ENCODE measurements at places on chromosomes 11 and 22.
A peak's percentile ranks its signal among the peaks of the same experiment; 100 is the strongest.

DNA sequence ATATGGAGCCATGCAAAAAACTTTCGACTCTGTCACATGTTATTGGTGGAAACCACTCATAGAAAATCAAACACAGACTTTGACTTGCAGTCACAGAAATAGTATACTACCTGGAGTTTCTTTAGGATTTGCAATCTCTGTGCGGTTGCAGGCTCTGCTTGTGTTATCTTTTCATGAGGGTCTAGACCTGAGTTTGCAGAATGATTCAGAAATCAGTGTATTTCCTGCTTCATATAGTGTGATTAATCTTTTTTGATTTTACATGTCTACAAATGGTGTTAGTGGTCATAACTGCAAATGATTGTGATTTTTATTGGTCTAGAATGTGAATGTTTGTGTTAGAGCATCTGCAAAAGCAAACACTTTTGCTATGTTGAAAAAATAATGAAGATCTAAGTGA lies 690.2 kb downstream of the NTM start:
- no peak for DNase-seq

DNA sequence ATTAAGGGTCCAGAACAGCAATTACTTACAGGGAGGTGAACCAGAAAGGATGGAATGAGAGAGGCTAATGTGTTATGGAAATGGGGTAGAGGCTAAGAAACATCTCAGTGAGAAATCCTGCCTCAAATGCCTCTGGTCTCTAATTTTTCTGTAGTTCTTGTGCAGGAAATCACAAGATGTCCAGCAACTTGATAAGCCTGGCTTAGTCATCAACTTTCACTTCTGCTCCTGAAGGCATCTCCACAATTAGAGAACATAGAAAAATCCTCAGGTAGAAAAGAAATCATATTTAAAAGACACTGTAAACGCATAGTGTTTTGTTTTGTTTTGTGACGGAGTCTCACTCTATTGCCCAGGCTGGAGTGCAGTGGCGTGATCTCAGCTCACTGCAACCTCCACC lies 18.7 kb downstream of the MRGPRX4 start:
- no peak for DNase-seq

DNA sequence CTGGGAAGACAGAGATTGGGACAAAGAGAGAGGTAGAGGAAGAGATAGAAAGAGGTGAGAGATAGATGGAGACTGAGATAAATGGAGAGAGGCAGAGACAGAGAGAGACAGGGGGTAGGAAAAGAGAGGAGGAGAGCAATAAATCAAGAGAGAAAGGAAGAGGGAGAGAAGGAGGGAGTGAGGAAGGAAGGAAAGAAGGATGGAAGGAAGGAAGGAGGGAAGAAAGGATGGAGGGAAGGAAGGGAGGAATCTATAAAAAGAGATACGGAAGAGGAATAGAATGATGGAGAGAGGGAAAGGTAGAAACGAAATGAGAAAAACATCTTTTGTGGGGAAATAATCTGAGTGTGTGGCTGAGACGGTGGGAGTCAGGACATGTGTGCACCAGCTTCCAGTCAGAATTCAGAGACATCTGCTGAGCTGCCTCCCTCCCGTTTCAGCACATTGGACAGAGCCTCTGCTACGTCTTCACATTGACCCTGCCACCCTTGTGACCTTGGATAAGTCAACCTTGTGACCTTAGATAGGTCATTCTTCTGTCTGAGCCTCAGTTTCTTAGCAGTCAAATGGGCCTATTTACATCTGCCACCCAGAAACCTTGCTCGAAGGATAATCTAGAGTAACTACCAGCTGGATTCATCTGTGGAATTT lies 417.8 kb downstream of the MIAT start:
- DNase-seq, result no peak

DNA sequence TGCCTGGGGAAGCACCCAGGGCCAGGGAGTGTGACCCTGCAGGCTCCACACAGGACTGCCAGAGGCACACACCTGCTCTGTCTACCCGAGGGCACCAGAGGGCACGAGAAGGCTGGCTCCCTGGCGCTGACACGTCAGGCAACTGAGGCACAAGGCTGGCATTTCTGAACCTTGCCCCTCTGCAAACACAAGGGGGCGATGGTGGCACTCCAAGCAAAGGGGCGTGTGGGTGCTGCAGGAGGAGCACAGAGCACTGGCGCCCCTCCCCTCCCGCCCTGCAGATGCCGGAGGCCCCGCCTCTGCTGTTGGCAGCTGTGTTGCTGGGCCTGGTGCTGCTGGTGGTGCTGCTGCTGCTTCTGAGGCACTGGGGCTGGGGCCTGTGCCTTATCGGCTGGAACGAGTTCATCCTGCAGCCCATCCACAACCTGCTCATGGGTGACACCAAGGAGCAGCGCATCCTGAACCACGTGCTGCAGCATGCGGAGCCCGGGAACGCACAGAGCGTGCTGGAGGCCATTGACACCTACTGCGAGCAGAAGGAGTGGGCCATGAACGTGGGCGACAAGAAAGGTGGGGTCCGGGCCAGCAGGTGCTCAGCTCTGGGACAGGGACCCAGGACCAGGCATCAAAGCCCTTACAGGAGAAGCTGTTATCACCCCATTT lies 20.8 kb upstream of the TXNRD2 start:
- peak; percentile 37 for DNase-seq

- no peak for DNase-seq
Observed at GRCh38 chr11:116849486-116849885, 12.1 kb upstream of the APOA1 start.

GRCh38 chr11:61256710-61257482 lies 15.9 kb downstream of the PGA5 start:
- no peak for DNase-seq

DNA sequence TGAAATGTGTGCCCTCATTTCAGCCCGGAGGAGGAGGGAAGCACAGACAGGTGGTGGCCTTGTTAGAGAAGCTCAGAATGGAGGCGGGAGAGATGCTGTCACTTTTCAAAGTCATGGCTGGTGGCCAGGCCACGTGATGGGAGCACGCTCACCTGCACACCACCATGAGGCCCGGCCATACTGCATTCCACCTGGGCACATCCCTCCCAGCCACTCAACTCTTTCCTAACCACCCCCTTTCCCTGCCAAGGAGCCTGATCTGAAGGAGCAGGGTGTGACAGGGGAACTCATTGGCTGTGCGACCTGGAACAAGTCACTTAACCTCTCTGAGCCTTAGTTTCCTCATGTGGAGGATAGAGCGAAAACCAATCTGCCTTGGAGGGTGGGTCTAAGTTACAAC lies 364.5 kb downstream of the CTTN start:
- no peak for DNase-seq

GRCh38 chr11:128905345-128906184 lies 14.4 kb downstream of the KCNJ5 start:
- DNase-seq, result peak; percentile 42

DNA sequence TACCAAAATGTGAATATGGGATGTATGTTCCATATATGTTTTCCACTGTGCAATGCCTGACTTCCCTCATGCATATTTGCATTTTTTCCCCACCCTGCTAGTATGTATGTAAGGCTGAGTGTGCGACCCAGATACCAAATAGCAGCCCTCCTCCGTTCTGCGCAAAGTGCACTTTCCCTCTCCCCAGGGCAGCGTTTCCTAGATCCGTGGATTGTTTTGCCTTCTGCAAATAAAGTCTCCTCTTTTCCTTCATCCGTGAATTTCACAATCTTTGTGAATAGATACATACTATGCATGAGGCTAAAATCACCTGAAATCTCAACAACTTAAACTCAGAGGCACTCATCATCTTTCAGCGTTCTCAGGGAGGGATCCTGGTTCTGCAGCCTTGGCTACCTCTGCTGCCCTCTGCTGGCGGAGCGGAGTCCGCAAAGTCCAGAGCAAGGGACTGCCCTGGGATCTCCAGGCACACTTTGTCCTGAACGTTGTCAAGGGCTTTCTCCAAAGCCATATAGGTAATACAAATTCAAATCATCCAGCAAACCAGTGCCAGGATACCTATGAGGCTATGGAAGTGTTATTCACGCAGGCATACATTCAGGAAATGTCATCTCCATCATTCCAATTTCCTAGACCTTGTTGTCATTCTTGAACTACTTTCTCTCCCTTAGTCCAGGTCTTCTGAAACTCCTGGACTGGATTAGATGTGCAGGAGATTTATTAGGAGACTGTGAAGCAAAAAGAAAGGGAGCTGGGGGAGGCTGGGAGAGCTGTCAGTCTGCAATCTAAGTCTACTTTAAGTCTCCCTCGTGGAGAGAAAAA lies 53.1 kb downstream of the CNTF start:
- peak; percentile 17 for DNase-seq

GRCh38 chr11:13861411-13861810 lies 101.1 kb upstream of the SPON1 start:
- no peak for DNase-seq

GRCh38 chr11:47411884-47412746 lies 3.7 kb downstream of the SLC39A13 start:
- DNase-seq, result no peak

DNA sequence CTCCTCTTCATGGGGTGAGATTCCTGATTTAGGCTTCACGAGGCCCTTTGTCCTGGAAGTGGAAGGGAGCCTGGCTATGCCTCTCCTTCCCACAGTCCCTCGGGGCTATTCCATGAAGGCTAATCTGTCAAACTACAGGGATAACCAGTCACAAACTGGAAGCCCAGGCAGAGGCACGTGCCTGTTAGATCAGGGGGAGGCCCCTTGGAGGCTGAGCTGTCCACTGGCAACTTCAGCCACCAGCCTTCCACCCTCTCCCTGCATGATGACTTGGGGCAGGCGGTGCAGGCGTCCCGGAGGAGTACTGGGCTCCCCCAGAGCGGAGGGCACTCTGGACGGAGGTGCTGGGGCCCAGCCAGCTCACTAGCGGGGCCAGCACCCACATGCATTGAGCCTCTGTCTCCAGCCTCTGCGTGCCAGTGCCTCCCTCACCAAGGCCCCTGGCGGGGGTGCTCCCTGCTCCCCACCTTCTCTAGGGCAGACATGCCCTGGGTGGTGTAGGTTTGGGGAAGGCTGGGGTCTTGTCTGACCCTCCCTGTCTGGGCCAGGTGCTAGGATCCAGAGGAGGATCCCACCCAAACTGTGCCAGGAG lies 42.9 kb downstream of the WNT11 start:
- no peak for DNase-seq

- no peak for DNase-seq
Observed at GRCh38 chr11:115505175-115505574, 960 bp upstream of the CADM1 start.

DNA sequence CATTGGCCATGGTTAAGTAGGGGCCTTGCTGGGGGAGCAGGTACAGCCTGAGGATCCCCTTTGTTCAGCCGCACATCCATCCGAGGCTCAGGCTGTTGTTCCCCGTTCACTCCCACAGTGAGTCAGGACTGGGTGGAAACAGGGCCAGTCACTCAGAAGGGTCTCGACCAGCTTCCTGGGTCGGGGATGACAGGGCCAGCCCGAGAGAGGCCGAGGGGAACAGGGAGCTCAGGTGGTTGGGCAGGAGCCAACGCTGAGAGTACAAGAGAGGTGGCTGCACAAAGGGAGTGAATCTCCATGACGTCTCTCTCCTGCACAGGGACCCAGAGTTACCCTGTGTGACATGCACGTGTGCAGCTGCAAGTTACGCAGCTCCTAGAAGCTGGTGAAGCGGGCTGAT lies 97.2 kb upstream of the SHANK2 start:
- DNase-seq, result no peak

- peak; percentile 29 for DNase-seq
Observed at GRCh38 chr11:122853971-122854446, 15.7 kb downstream of the CRTAM start.

- DNase-seq, result no peak
Observed at GRCh38 chr11:28517621-28518020, 409.4 kb downstream of the METTL15 start.

- peak; percentile 86 for DNase-seq
Observed at GRCh38 chr11:15565880-15566279, 451.2 kb downstream of the INSC start.
